Endothelial cell of umbilical vein (primary cell): ENCODE measurements at places on chromosomes 1 and 21. TPM values are rescaled to one million over a fixed set of nuclear protein-coding genes. Genes with fewer than 3 reads are reported as not detected.

GRCh38 chr1:79079770-79080169 lies 73.2 kb upstream of the ADGRL4 start:
- peak; percentile 98 for DNase-seq

- DNase-seq = no peak
Observed at GRCh38 chr1:22804406-22804805, 93.8 kb downstream of the EPHB2 start.

FPGT gene
- total RNA-seq = 10.9 and 11.1 TPM in 2 replicates

- DNase-seq = no peak
Observed at GRCh38 chr1:16338961-16339360, 13.3 kb downstream of the FBXO42 start.

DNA sequence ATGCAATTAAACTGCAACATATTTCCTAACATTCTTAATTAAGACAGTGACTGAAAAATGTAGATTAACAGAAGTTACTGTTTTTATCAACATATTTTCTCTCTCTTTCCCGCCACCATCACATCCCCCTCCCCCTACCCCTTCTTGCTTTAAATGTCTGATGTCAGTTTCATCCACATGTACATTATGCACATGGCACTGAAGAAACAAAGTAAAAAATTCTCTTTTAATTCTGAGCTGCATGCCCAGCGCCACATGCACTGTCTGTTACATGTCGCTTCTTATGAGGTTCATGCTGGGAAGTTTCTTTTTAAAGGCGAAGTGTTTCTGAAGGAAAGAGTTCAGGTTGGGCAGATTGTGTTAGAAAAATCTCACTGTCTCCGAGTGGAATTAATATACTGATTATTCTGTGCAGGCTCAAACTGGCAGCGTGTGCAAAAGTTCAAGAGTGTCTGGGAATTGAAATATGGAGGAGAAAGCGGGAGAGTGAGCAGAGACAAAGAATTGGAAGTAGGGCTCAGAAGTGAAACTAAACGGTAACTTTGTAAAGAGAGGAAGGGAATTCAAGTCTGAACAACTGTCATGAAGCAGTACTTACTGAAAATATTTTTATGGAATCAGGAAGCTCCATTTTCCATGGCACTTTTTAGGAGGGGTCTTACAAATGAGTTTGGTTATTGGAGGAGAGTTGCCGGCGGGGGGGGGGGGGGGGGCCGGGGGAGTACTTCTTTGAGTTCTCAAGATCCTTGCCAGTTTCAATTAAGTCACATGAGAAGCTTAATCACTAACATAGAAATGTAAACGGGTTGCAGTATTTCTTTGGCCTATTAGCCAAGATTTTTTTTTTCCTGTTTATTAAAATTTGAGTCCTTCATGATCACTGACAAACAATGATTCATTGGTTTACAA lies 217.6 kb downstream of the SDCCAG8 start:
- DNase-seq = peak; percentile 66

DNA sequence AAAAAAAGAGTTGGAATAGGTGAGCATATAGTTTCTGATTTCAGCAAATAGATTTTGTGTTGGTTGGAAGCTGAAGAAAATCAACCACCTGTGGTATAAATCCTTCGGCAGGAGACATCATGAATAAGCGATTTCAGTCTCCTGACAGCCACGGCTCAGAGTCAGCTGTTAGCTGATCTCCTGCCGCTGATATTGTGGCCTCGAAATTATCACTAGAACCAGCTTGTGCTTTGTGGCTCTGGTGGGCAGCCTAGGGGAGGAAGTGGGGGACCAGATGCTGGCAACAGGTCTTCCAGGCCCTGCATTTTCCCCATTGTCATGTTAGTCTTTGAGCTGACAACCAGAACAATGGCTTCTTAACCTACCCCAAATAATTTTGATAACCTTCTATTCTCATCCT lies 842 bp upstream of the GCSAML start:
- no peak for DNase-seq

DNA sequence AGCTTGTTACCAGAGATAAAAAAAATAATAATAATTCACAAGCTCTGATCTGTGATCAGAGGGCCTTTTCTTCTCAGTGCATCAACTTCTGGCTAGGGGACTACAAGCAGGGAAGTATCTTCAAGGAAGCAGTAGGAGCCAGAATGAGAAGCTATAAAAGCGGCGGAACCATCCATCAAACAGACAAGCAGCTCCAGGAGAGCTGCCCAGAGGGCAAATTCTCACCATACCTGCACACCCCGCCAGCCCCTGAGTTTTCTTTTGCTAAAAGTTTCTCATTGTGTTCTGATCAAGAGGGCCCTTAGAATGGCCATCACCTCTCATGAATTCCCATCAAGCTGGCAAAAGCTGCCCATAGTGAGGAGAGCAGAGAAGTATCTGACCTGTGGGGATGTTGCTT lies 99.4 kb downstream of the SMYD2 start:
- DNase-seq = no peak

DNA sequence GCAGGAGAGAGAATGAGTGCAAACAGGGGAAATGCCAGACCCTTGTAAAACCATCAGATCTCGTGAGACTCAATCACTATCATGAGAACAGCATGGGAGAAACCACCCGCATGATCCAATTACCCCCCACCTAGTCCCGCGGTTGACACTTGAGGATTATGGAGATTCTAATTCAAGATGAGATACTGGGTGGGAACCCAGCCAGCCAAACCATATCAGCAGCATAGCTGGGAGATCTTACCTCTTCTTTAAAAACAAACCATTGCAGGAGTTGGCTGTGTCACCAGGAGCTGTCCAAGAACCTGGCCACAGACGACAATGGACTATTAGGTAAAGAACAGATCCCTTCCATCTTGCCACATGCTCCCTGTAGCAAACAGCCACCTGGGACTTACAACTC lies 422.7 kb downstream of the MATN1 start:
- no peak for DNase-seq

NECTIN4 gene
- total RNA-seq = 0.37 and 0.58 TPM in 2 replicates

GRCh38 chr1:61931587-61932279 lies 189.5 kb downstream of the PATJ start:
- DNase-seq = no peak

DNA sequence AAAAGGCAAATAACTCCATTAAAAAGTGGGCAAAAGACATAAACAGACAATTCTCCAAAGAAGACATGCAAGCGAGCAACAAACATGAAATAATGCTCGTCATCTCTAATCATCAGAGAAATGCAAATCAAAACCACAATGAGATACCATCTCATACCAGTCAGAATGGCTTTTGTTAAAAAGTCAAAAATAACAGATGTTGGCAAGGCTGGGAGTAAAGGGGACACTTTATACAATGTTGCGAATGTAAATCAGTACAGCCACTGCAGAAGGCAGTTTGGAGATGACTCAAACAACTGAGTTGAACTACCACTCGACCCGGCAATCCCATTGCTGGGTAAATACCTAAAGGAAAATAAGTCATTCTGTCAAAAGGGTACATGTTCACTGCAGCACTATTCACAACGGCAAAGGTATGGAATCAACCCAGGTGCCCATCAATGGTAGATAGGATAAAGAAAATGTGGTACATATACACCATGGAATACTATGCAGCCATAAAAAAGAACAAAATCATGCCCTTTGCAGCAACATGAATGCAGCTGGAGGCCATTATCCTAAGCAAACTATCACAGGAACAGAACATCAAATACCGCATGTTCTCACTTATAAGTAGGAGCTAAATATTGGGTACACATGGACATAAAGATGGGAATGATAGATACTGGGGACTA lies 25.9 kb downstream of the TSPAN2 start:
- peak; percentile 11 for DNase-seq

DMBX1 gene
- not detected in 2 replicates for total RNA-seq

DNA sequence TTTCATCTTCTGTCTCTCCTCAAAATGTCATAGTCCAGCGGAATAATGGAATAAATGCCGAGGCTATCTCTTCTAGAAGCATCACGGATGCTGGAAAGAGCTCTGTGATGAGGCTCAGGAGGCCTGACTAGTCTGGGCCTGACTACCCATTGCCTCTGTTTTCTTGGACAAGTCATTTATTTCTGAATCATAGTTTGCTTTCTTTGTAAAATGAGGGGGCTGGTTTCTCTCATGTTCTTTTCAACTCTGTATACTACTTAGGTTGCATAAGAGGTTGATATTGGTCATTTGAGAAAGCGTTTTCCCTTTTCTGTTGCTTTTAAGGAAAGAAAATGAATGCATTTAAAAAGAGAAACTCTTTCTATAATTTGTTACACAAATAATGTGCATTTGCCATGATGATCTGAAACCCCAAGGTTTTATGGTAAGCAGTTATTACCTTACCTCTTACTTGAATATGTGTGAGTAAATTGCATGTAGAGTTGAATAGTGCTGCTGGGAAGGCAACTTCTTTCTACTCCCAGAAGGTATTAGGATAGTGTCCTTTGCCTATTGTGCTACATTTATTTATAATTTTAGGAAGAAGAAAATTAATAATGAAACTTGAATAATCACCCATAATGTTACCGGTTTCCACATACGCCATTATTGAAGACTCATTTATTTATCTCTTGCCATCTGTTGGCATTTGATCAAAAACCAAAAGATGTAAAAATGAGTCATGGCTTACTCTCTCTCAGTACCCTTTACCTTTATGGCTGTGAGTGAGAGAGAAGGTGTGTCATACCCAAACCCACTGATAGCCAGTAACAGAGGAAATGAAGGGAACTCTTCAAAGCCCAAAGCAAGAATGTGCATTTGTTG lies 179.1 kb downstream of the FASLG start:
- no peak for DNase-seq

GRCh38 chr1:206074839-206075238 lies 21.9 kb downstream of the RHEX start:
- peak; percentile 56 for DNase-seq

- DNase-seq = no peak
Observed at GRCh38 chr1:62573675-62574074, 23.6 kb upstream of the ANGPTL3 start.

UBASH3A gene
- not detected in 2 replicates for total RNA-seq
